NCI-H1436 (cell line): ENCODE measurements at places on chromosomes 1 and 21.

DNA sequence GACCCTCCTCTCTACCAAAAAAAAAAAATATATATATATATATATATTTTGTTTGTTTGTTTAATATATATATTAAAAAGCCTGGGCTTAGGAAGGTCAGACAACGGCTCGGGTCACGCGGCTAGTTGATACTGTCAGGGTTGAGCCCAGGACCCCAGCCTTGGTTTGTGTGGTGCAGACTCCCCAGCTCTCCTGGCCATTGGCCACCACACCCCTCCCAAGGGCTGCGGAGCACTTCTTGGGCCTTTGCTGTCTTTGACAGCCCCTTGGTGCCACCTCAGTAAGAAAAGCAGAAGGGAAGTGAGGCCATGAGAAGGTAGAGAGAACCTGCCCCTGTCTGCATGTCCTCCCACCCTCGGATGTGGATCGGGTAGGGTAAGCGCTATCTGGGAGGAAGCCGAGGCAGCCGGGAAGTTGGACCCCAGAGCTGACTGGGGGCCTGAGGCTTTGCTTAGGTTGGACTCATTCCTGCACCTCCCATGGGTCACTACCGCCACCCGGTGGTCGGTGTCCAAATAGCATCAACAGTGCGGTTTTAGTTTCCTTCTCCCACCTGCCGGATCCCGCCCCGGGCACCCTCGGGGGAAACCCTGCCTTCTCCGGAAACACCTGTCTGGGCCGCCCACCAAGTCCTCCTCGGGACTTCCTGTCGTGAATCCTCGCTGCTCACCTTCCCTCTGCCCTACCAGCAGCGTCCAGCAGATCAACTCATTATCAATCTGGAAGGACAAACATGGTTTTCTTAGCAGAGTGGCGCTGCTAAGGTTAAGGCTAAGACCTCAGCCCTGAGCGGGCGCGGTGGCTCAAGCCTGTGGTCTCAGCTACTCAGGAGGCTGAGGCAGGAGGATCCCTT lies 29.8 kb upstream of the GNPAT start:
- peak; percentile 94 for DNase-seq

GRCh38 chr1:104291156-104291555 lies 541.5 kb downstream of the AMY1C start:
- no peak for DNase-seq

DNA sequence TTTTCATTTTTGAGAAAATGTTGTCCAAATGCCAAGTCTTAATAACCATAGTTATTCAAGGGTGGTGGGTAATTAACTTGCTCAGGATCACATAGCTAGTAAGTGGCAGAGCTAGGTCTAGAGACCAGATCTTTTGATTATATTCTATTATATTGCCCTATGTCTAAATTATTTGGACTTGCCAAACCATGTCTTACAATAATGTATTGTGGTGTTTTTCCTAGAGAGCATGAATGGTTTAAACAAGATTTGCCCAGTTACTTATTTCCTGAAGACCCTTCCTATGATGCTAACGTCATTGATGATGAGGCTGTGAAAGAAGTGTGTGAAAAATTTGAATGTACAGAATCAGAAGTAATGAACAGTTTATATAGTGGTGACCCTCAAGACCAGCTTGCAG lies 58.6 kb downstream of the PRKAA2 start:
- DNase-seq: no peak

- no peak for DNase-seq
These were observed 101.6 kb downstream of the ZMYM4 start for GRCh38 chr1:35369922-35370671.

- DNase-seq: no peak
These were observed 286.3 kb upstream of the C1orf105 start for GRCh38 chr1:172134087-172134731.

GRCh38 chr1:109892561-109893368 lies 17.9 kb upstream of the CSF1 start:
- no peak for DNase-seq

DNA sequence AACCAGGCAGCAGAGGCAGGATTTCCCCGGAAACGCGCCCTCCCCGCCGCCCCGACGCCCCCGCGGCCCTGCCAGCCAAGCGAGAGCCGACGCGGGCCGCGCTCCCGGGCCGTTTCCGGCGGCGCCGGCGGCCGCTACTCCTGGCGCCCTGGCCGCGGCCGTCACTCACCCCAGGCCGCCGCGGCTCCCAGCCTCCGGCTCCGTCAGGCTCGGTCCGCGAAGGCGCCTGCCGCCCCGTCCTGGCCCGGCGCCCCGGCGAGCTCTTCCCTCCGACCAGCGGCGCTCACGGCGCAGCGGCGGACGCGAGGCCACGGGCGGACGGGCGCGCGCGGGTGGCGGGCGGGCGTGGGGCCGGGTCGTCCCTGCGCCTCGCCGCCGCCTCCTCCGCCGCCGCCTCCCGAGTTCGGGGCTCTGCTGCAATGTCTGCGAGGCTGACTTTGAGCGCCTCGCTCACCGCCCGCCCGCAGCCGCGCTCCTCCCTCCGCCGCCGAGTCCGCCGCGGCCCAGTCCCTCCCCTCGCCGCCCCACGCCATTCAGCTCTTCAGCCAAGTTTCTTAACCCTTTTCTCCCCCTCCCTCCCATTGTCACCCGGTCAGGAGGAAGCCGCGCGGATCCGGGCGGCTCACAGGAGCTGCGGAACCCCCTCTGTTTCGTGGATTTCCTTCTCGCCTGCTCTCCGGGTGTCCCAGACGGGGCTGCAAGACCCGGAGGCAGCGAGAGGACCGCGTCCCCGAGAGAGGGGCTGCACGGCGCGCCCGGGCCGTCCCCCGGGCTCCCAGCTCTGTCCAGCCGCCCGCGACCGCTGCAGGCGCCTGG lies at the start of gene NRIP1:
NRIP1 (minus strand) TSS at position 425 of the 816 bp plus-strand sequence. CDS start 96,808 bp downstream, outside the sequence.
- peak; percentile 66 for DNase-seq

GRCh38 chr21:21968810-21969209 lies 970.6 kb downstream of the NCAM2 start:
- DNase-seq: no peak

GRCh38 chr1:174656409-174657059 lies 208.8 kb downstream of the GPR52 start:
- no peak for DNase-seq

DNA sequence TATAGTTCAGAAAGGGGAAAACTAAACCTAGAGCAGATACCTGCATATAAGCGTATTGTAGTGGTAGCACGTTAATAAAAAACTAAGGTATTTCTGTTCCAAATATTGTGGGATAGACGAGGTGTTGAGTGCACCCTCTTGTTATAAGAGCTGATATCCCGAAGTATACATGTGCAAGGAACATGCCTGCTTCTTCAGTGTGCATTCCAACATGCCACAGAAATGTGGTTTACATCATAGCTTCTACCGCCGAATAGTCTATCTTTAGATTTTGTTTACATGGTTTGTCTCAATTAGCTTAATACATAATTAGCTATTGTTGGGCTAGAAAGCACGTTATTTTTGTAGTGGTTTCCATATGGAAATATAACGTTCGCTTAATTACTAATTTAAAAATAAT lies 2.2 kb downstream of the CHRM3 start:
- DNase-seq: no peak

GRCh38 chr1:218887141-218887925 lies 286.3 kb upstream of the LYPLAL1 start:
- no peak for DNase-seq

GRCh38 chr1:93180723-93181613 lies at the start of gene CCDC18:
CCDC18 (plus strand) TSS chr1:93180724; CDS start chr1:93183362, 2,638 bp downstream.
- no peak for DNase-seq

GRCh38 chr1:33195556-33195955 lies 13.7 kb upstream of the TRIM62 start:
- no peak for DNase-seq

- DNase-seq: no peak
These were observed 50.4 kb upstream of the IFFO2 start for GRCh38 chr1:19006837-19007271.

- peak; percentile 27 for DNase-seq
These were observed 12.2 kb downstream of the KIAA0319L start for GRCh38 chr1:35544976-35545375.

GRCh38 chr1:108072776-108073175 lies 107.8 kb upstream of the VAV3 start:
- DNase-seq: no peak

GRCh38 chr1:65221638-65222339 lies 73.8 kb downstream of the AK4 start:
- no peak for DNase-seq

DNA sequence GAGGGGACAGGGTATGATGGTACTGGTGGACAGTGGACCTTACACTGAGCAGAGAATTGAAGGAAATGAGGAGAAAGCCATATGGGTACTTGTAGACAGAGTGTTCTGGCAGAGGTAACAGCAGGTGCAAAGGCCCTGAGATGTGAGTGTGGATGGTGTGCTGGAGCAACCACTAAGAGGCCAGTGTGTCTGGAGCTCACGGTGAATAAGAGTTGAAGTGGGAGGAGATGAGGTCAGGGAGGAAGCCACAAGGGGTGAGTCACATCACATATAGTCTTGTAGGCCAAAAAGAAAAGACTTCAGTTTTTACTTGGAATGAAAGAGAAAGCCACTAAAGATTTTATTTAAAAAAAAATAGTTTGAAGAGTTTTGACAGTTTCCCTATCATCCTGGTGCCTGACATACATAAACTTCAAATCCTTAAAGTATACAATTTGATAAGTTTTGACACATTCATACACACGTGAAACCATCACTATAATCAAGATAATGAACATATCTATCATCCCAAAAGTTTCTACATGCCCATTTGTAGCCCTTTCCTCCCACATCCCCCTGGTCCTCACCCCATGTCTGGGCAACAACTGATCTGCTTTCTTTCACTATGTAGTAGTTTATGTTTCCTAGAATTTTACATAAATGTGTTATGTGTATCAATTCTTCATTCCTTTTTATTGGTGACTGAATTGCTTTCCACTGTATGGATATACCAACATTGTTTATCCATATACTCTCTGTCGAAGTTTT lies 148.4 kb downstream of the GPATCH2 start:
- DNase-seq: no peak

DNA sequence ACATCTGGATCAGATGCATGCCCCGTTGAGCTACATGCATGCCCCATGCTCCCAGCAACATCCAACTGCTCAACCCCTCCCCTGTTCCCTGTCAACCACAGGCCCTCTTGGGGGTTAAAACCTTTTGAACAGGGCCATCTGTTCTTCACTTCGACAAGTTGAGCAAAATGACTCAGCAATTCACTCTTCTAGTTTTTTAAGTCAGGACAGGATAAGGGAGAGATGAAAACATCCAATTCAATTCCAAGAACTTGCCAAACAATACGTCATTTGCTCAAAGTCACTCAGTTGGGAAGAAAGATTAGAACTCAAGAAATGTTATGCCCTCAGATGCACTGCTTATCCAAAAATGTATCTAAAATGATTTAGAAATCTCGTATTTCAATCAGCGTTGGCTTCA lies 46.1 kb upstream of the MTF2 start:
- no peak for DNase-seq

DNA sequence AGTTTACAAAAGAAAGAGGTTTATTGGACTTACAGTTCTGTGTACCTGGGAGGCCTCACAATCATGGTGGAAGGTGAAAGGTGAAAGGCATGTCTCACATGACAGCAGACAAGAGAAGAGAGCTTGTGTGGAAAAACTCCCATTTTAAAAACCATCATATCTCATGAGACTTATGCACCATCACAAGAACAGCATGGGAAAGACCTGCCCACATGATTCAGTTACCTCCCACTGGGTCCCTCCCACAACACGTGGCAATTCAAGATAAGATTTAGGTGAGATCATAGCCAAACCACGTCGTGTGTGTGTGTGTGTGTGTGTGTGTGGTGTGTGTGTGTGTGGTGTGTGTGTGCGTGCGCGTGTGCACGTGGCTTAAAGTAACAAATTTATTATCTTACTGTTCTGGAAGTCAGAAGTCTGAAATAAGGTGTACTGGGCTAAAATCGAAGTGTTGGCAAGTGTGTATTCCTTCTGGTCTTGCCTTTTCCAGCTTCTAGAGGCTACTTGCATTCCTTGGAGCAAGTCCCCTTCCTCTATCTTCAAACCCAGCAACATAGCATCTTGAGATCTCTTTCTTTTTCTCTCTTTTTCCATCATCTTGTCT lies 48.1 kb upstream of the MPC2 start:
- no peak for DNase-seq

GRCh38 chr1:24215226-24215814 lies 28.2 kb upstream of the IFNLR1 start:
- no peak for DNase-seq

GRCh38 chr1:193631306-193631705 lies 444.9 kb upstream of the B3GALT2 start:
- no peak for DNase-seq

- no peak for DNase-seq
These were observed 104.6 kb upstream of the F3 start for GRCh38 chr1:94646141-94646643.

DNA sequence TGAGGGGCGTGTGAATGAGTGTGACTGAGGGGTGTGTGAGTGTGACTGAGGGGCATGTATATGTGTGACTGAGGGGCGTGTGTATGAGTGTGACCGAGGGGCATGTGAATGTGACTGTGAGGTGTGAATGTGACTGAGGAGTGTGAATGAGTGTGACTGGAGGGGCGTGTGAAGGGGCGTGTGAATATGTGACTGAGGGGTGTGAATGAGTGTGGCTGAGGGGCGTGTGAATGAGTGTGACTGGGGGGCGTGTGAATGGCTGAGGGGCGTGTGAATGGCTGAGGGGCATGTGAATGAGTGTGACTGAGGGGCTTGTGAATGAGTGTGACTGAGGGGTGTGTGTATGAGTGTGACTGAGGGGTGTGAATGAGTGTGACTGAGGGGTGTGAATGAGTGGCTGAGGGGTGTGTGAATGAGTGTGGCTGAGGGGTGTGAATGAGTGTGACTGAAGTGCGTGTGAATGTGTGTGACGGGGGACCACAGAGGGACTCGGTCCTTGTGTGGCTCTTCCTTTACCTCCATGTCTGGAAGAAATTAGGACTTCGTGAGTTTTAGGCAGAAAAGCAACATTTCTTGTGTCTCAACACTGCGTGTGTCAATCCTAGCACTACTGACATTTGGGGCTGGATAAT lies 105.8 kb downstream of the GLIS1 start:
- DNase-seq: no peak

DNA sequence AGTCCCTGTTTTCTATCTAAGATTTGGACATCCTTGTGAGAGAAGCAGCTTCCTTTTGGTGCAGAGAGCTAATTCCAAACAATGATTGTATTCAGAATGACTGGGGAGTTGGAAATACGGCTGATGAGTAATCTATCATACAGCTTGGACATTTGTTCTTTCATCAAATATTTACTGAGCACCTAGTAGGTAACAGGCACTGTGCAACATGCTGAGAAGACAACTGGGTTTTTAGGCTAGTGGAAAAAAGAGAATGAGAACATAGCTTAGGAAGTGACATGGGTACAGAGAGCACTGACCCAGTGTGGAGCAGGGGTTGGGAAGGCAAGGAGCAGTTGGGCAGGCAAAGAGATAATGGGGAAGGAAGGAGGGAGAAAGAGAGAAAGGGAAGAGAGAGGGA lies 87.5 kb downstream of the TBX19 start:
- no peak for DNase-seq

GRCh38 chr1:28087614-28088167 lies 719 bp downstream of the EYA3 start:
- DNase-seq: no peak

DNA sequence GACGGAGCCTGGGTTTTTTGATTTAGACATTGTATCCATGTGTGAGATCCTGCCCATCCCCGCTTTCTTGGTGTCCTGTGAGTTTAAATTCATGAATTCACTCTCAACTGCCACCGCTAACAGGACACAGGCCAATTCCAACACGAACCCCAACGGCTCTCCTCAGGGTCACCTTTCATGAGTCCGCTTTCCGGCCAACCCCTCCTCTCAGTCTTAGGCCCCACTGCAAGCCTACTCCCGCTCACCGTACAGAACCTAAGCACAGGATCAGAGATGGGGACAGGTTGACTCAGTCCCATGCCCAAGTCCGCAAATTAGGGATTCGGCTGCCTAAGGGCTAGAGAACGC lies 238 bp upstream of the SCP2 start:
- no peak for DNase-seq
